ENCODE measurements at places on chromosomes 3 and 15.

GRCh38 chr3:23550402-23550801 is 255.4 kb upstream of the UBE2E1 start:
- DNase-seq: no peak

DNA sequence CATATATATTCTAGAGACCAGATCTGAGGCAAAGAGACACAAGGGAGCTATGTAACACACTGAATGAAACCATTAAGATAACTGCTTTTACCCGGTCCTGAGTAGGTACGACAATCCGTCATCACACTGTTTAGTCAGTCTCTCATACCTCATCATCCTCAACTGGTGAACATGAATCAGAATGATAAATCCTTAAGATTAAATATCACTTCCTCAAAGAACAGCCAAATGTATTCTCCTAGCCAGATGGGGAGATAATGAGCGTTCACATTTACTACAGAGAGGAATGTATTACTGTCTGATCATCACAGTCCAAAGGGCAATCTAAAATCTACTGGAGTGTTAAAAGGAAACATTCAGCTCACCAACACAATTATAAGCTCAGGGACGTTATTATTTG is 319.4 kb upstream of the STAC start:
- peak; percentile 82 for DNase-seq

GRCh38 chr3:9951962-9952805 is at the start of gene PRRT3:
Gene PRRT3, minus strand, starts transcription at chr3:9952408. Its CDS starts 2,293 bp downstream, at chr3:9950115.
- DNase-seq: peak; percentile 41

DNA sequence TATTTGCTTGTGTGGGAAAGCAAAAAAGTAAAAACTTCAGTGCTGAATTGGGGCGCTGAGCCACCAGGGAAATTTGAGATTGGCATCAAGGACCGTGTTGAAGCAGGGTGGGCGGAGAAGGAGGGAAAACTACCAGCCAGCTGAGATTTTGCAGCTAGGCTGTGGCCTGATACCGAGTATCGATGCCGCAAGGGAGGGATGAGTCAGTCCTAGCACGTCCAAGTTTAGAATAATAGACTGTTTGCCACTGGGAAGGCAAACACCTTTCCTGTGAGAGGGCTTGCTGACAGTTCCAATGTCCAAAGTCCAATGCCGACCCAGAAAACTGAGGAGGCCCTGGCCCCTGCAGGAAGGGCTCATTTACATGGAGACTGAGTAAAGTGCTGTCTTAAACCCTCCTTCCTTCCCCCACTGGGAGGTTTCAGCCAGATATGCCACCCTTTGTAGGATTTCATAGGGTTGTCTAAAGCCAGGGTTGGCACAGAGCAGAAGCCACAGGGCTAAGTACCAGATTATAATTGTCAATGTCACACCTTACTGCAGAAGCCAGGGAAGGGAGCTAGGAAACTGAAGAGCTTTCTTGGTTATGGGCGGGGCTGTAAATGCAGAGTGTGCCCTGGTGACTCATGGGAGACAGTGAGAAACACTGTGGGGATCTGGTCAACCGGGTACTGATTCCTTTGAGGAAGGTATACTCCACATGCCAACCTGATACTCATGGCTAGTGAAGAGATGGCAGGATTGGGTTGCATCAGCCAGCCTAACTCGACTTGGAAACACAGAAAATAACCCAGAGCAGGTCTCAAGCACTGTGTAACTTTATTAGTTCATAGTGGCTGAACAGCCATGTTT is 28.4 kb upstream of the PIK3CB start:
- DNase-seq: no peak

GRCh38 chr15:45641374-45641781 is 6.5 kb downstream of the SQOR start:
- no peak for DNase-seq

GRCh38 chr15:91578511-91578910 is 275.0 kb upstream of the SLCO3A1 start:
- no peak for DNase-seq

GRCh38 chr15:31372635-31373091 is 46.0 kb downstream of the KLF13 start:
- no peak for DNase-seq

DNA sequence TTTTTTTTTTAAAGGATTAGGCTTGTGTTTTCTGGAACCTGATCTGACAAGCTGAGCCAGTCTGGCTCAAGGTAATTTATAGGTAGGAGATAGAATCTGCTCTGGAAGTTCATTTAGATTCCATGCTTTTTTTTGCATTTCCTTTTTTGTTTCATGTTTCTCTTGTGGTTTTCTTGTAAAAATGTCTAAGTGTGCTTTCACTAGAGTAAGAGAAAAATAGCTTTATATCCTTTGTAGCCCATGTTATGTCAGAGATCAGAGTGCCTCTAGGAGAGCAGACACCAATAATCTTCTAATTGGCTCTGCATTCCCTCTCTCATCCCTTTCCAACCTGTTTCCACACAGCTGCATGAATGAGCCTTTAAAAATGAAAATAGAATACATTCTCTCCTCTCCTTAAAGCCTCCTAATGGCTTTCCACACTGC is 389.8 kb upstream of the KCNMB2 start:
- DNase-seq: peak; percentile 40

GRCh38 chr3:190378240-190378891 is 9.6 kb upstream of the CLDN16 start:
- DNase-seq: no peak

GRCh38 chr3:114418724-114419543 is 125.1 kb downstream of the TIGIT start:
- DNase-seq: peak; percentile 94

- DNase-seq: no peak
These were observed 118.8 kb upstream of the PDZRN3 start for GRCh38 chr3:73743551-73743950.

- DNase-seq: no peak
These were observed 3.6 kb downstream of the CLEC3B start for GRCh38 chr3:45029661-45030060.

- DNase-seq: peak; percentile 37
These were observed 37.2 kb downstream of the SLC6A6 start for GRCh38 chr3:14439501-14440167.

DNA sequence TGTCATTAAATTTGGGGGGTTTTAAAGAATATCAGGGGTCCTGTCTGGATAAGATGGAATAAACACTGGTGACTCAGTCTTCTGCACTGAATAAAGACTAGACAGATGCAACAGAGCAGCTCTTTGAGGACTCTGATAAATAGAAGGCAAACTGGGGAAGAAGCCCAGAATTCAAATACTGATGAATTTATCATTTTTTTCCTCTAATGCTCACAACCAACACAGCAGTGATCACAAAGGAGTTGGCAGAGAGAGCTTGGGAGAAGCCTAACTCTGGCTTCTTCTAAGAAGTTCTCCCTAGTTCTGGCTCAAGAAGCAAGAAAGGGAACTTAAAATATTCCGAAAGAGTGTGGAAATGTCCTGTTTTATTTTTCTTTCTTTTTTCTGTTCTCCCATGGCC is 597.8 kb downstream of the FGF12 start:
- DNase-seq: no peak

DNA sequence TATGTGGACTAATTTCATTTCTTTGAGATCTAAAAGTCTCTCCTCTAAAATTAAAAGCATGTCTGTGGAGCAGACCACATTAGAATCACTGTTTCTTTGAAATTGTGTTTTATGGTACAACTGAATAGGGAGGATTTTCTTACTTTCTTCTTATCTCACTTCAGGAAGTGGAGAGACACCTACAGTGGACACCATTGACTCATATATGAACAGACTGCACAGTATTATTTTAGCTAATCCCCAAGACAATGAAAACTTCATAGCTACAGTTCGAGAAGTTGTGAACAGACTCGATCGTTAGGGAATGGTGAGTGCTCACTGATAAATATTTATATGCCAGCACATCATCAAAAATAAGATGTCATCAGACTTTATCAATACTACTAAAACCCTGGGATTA is 58.3 kb downstream of the HMG20A start:
- peak; percentile 41 for DNase-seq

- no peak for DNase-seq
These were observed 18.1 kb downstream of the HEMK1 start for GRCh38 chr3:50587373-50587772.

DNA sequence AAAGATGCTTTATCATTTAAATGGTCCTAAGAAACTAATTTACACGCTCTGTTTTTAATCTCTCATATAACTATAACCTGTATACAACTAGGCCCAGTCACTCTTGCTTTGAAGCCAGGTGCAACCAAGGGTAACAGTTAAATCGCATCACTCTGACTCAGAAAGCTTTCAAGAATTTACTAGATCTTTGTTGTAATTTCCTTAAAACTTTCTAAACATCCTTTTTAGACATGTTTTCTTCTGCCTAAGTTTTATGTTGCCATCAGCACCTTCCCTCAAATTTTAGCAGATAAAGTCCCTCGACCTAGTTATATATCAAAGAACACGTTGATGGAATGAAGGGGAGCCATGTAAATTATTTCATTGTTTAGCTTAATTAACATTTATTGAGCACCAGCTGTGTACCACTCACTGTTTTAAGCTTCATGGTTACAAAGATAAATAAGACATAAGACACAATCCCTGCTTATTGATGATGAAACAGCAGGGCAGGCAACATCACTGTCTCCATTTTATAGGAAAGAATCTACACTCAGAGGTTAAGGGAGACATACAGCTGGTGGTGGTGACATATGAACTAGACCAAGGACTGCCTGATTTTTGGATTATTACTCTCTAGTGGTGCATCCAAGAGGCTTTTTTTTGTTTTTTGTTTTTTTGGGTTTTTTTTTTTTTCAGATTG is 101.0 kb downstream of the CD200R1L start:
- DNase-seq: no peak

GRCh38 chr3:181705086-181705480 is 6.6 kb upstream of the SOX2 start:
- DNase-seq: no peak

GRCh38 chr3:52349611-52350395 is 33.7 kb downstream of the DNAH1 start:
- DNase-seq: no peak

- no peak for DNase-seq
These were observed 181.5 kb upstream of the TOPAZ1 start for GRCh38 chr3:44060164-44060563.

- no peak for DNase-seq
These were observed 901.7 kb downstream of the NTRK3 start for GRCh38 chr15:87354661-87355410.

- no peak for DNase-seq
These were observed 155.8 kb downstream of the LRTM1 start for GRCh38 chr3:54772051-54772450.

GRCh38 chr15:92463826-92464225 is 70.1 kb downstream of the ST8SIA2 start:
- no peak for DNase-seq

DNA sequence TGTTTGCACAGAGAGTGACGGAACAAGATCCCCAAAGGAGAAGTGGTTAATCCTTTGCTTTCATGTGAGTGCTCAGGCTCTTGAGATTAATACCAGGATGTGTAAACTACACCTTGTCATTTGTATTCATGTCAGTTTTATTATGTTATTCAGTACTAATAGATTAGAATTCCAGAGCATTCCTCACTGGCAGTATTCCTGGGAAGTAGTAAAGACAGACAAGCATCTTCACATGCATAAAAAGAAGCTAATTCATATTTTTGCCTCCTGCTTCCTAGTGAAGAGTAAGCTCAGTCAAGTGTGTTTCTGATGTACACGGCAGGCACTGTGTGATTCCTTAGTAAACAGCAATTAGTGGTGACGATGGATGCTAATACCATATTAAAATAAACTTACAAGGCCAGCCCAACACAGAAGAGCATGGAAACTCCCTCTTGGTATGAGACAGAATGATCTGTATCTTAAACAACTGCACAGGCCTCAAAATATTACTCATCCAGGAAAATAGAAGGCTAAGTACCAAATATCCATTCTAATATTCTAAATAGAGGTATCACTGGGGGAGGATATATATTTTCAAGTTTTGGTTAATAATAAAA is 336.8 kb upstream of the MCTP2 start:
- no peak for DNase-seq

- DNase-seq: no peak
These were observed 33.0 kb downstream of the CHD2 start for GRCh38 chr15:92932946-92933649.

DNA sequence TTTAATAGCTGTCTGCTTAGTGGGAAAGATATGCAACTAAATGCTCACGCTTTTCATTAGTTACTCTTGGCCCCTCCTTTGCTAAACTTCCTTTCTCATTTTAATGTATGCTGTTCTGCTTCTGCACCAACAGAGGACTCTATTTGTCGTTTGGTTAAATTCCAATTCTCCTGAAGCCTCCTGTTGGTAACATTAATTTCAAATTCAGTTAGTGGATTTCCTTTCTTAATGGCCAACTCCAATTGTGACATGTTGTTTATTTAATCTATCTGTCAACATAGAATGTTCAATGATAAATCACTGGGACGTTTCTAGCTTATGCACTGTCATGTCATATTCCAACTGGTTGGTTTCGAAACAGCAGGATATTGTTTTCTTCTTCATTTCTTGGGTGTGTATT is 467.4 kb upstream of the BCHE start:
- no peak for DNase-seq

DNA sequence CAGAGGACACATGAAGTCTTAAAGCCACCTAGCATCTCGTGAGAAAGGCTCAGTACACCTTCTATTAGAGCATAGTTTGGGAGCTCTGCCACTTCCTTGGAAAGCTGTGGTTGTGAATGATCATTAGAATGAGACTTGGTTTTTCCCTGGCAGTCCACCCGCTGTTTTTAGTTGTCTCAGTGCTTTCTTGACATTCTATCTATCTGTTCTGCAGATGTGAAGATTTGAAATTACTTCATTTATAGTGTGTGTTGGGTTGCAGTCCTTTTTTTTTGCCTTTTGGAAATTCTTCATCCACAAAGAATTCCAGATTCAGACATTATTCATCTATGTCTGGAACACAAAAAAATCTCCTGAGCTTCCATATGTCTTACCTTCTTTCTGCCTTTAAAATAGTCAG is 23.7 kb downstream of the PPP2R3A start:
- DNase-seq: no peak

DNA sequence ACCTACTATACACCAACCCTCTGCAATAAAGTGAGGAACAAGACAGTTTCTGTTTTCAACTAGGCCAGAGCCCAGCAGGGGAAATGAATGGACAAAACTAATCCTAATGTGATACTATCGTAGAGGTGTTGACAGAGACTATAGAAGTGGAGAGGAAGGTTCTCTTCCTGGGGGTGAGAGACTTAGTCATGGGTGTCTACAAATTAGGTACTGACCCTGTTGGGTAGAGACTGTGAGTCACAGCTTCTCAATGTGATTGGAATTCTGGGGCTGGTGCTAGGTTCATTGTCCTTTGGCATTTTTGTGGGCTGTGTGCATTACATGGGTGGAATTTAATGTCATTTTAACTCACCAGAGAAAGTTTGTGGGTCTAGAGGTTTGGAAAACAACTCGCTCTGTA is 79.3 kb downstream of the ADAMTSL3 start:
- no peak for DNase-seq

DNA sequence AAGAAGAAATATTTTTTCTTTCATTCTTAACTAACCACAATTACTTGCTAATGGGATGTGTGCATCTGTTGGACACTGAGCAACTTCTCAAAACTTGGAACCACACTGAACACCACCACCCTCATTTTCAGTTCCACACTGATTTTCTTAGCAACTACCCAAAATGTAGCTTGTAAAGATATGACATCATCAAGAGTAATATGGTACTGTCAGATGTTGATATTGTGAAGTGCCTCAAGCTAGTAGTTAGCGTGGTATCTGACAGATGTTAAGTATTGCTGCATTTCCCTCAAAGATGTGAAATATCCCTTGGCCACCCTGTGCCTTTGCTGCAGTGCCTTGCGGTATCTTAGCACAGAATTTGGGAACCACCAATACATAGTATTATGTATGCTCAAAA is 9.3 kb downstream of the RFTN1 start:
- DNase-seq: no peak

All from NCI-H2171 treated with DMSO at 0.1 percent for 48 hours (cell line).